ENCODE measurements at places on chromosomes 3 and 15.

DNA sequence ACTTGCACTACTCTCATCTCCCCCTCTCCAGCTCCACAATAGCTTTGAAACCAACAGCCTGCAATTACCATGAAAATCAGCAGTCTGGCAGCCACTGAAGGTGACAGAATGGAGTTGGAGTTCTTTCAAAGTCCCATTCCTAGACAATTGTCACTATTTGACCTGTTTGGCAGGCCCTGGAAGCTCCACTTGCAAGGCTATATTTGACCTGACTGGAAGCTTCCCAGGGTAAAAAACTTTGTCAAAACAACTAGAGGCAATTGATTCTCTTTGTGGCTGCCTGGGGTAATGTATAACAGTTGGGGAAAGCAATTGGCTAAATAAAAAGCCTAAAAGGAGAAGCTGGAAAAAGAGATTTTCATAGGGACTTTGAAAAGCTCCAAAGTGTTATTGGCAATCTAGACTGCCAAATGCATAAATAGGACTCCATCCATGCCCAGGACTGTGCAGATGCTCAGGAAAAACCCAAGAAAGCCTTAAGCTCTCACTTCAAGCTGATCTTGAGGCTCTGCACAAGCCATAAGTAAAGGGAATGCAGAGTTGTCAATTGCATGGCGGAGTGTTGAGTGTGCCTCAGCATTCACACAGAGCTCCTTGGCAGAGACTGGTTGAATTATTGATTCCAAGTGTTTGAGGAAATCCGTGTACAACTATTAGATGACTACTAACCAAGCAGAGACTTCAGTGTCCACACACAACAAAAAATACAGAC is 18.3 kb downstream of the GREM1 start:
- no peak for DNase-seq

DNA sequence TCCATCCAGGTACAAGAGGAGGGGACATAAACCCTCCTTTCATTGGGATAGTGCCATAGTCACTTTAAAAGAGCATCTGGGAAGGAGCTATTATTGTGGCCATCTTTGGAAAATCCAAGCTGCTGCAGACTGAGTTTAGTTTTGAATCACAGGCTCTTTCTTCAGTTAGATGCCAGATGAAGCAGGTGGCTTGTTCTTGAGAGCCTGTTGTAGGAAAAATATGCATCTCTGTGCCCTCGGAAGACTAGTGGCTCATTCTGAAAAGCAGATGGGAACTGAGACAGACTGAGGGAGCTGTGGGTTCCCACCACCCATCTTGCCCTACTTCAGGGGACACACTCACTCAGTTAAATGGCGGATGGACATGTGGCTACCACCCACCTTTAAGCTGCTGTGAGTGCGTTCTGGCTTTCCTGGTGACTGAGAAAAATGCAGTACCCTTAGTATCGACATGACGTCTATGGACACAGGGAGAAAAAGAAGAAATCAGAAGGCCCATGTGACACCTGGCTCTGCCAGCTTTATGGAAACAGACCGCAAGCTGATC is 50.2 kb downstream of the RARB start:
- no peak for DNase-seq

- no peak for DNase-seq
Measured at GRCh38 chr15:40595773-40596172, 1.7 kb downstream of the KNL1 start.

- peak; percentile 26 for DNase-seq
Measured at GRCh38 chr15:35078221-35078915, 6.7 kb downstream of the NANOGP8 start.

- DNase-seq = no peak
Measured at GRCh38 chr15:61301701-61302100, 72.6 kb upstream of the RORA start.

DNA sequence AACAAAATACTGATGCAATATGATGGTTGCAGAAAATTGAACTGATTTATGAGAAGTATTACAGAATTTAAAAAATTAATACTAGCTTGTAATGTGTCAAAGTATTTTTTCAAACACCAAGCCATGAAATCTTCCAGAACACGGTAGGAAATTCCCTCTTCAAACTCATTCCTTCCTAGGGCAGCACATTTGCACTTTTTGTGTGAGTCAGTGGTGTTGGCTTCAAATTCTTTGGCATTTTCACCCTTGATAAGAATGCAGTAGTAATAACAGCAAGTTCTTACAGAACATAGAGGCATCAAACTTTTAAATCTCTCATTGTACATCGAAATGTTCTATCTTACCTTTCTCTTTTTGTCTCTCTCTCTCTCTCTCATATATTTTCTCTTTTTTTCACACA is 191.8 kb downstream of the CGGBP1 start:
- DNase-seq = no peak

DNA sequence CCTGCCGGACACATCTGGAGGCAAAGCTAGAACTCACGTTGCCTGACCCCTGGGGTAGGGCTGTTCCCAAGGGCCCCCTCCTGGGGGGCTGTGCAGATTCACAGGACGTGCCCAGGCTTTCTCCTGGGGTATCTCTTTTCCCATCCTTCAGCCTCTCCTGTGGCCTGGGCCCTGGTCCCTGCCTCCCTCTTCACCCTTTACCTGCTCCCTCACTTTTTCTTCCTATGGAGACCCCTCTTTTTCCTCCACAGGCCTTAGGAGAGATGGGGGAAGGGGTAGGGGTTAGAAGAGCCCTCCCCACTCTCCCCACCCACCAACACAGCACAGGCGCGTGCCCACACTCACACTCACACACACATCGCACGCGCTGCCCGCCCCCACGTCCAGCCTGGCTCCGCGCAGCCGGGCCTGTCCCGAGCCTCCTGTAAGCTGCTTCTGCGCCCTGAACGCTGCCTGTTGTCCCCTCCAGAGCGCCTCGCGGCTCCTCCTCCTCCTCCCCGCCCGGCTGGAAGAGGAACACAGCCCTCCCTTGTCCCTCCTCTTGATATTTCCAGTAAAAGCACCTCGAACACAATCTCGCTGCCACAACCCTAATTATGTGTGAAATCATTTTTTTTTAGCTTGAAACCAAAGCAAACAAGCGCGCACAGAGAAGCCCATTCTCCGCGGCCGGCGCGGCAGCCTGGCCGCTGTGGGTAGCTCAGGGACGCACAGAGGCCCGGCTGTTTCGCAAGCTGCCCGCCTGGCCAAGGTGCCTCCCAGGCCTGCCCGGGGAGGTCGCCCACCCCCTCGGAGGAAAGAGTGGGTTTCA is 33.9 kb upstream of the ACAN start:
- no peak for DNase-seq

DNA sequence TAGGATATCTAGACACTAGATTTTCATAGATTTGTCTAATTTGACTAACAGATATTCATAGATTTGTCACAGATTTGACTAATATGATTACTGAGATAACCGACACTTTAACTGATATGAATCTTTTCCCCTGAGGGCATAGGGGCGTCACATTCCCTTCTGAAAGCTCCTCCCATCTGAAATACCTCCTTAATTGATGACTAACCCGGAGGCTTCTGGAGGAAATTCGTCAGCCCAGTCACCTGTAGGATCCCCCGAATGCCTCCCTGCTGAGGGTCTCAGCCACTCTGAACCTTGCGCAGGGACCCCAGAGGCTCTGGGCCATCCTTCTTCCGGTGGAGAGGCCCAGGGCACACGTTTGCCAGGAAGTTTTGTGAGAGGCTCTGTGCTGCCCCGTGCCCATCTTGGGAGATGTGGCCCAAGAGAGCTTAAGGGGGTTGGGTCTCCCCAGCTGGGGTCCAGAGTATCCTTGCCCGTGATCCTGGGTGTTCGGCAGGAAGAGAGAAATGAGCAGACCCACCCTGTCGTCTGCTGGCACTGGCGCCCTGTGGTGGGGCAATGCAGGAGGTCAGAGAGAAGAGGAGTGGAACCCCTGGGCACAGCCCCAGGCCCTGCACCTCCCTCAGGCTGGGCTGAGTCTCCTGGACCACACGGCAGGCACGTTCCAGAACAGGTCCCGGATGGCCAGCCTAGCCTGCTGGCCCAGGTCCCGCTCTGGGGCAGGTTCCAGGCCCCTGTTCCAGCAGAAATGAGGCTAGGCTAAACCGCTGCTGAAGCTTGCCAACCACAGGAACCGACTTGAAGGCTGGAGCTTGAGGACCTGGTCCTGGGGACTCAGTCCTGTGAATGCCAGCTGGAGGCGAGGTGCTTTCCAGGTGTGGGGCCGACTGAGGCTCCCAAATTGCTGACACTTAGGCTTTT is 1.7 kb downstream of the PLA2G4D start:
- no peak for DNase-seq

GRCh38 chr15:44482090-44482489 is 54.7 kb downstream of the CTDSPL2 start:
- DNase-seq = no peak

DNA sequence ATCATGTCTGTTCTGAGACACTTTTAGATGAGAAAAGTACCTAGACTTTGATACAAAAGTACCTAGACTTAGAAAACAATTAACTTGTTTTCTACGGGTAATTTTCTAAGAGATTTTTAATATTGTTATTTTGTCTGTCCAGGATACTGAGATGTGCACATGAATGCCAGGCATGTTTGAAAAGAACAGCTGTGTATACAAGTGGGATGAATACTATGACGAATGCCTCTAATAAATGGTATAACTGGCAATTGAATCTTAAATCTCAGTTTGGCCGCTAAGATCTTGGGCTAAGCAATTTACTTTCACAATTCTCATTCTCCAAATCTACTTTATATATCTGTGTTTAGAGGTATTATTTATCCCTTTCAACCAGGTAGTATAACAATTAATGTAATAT is 207.4 kb downstream of the CBLB start:
- DNase-seq = no peak

GRCh38 chr15:49645941-49646340 is 25.1 kb downstream of the DTWD1 start:
- DNase-seq = no peak

DNA sequence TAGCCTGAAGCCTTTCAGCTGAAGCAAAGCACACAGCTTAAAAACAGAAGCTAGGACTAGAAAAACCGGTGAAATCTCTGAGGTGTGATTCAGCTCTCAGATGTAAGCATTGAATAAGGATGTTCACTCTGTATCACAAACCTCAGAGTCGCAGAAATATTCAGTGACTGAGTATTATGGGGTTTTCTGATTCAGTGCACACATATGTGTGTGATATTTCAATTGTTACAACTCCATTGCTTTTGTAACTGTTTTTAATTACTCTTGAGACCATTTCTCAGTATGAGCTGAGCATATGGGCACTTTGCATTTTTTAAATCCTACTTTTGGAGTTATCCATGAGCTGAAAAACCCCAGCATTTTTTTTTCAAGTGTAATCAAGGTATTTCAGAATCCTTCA is 868.8 kb downstream of the NTRK3 start:
- no peak for DNase-seq

GRCh38 chr3:188841906-188842305 is 329.9 kb upstream of the TPRG1 start:
- no peak for DNase-seq

DNA sequence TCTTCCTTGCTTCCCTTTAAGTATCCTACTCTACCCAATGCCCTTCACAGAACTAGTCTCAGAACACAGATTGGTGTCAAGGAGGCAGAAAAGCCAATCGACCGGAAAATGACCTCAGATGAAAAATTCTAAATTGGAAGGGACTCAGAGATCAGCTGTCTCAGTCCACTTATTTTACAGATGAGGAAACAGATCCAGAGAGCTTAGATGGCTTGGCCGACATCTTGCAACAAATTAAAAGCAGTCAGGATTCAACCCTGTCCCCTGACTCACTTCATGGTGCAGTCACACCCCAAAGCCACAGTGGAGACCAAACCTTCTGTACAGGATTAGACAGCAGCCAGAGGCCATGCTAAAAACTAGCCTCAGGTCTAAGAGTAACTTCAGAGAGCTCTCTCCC is 169.3 kb upstream of the BHLHE40 start:
- DNase-seq = no peak

DNA sequence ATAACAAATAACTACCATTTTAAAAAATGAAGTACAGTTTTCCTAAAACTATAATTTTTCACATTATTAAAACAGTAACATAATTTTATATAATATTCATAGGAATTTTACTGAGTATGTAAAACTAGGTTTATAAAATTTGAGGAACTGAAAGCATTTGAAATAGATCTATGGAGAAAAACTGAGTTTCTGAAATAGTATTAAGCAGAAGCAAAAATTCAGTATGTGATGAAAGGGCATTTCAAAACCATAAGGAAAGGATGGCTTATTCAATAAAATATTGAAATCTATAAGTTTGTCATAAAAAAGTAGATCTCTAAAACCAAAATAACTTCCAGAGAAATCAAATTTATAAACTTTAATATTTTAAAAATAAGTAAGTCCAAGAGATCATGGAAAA is 53.4 kb downstream of the GBE1 start:
- no peak for DNase-seq

DNA sequence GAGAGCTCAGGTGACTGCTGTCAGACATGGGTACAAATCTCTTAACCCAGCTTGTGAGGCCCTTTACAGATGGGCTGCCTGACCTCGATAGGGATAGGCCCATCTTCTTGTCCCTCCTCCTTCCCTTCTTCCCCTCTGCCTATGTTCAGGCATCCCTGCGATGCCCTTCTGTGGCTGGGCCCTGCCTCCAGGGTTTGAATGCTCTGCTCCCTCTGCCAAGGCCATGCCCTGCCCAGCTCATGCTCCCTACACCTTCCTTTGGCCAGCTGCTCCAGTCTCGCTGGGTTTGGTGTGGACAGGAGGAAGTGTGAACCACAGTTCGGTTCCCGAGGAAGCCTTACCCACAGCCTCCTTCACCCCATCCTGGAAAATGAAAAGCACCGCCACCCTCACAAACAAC is 4.3 kb downstream of the FYCO1 start:
- DNase-seq = no peak

GRCh38 chr3:32308378-32308777 is 69.9 kb downstream of the CMTM8 start:
- DNase-seq = no peak

GRCh38 chr15:74399511-74400312 is 32.3 kb upstream of the CYP11A1 start:
- no peak for DNase-seq

DNA sequence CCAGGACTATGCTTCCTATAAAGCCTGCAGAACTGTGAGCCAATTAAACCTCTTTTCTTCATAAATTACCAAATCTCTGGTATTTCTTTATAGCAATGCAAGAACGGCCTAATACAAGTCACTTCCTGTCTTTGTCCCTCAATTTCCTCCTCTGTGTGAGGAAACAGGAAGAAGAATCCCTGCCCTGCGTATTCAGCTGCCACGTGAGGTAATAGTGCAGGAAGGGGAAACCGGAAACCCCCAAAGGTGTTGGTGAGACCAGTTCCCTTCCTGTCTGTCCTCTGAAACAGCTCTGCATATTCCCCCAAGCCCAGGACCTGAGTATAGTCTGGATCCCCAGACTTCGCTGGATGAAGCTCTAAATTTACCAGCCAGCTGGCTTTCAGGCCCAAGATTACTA is 18.1 kb upstream of the PTPN23 start:
- DNase-seq = peak; percentile 38

GRCh38 chr3:194867270-194867983 is 181.7 kb downstream of the FAM43A start:
- DNase-seq = no peak

Data from CD4-positive, alpha-beta T cell treated with Interleukin-15 for 1 hour (primary cell).